Aorta (tissue), 5 donors: ENCODE measurements at places on chromosomes 4 and X. TPM values are rescaled to one million over a fixed set of nuclear protein-coding genes. Genes with fewer than 3 reads are reported as not detected.

FRG2 gene
- not detected for total RNA-seq

P2RY8 gene
- 5.5 TPM for total RNA-seq

RS1 gene
- total RNA-seq, result not detected

TXLNG gene
- 9.4 TPM for total RNA-seq

SSX2 gene
- not detected for total RNA-seq

POU3F4 gene
- not detected for total RNA-seq

BEX3 gene
- total RNA-seq, result 64.8 TPM

SCRG1 gene
- total RNA-seq, result 45.2 TPM

TMEM175 gene
- total RNA-seq, result 17.4 TPM

FGD1 gene
- 12.5 TPM for total RNA-seq

LRRC66 gene
- 1.1 TPM for total RNA-seq

DNA sequence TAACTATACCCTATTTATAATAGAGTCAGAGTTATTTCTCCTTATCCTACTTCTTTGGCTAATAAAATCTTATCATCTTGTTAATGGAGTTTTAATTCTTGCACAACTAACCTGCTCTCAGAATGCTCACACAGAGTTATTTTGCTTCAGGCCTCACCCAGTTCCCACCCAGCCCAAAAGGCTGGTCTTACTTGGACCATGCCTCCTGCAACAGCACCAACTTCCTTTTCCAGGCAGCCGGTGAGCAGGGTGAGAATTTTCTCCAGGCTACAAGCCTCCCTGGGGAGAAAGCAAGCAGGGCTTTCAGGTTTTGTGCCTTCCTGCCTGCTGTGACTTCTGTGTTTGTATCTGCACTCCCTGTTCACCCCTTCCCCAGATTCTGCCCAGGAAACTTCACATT lies 29.1 kb upstream of the BANK1 start:
- H3K4me1 ChIP-seq, result no peaks in the 10 kb centered on the region
- no peaks in the 10 kb centered on the region for H3K27me3 ChIP-seq
- DNase-seq, result no peak
- no peaks in the 10 kb centered on the region for H3K36me3 ChIP-seq
- no peak overlapping the region for H3K27ac ChIP-seq

GRCh38 chr4:17583941-17584340 lies 6.9 kb downstream of the LAP3 start:
- H3K27ac ChIP-seq, result no peak overlapping the region
- H3K27me3 ChIP-seq, result no peaks in the 10 kb centered on the region
- H3K36me3 ChIP-seq, result peaks cover 10% of the 10 kb centered on the region
- DNase-seq, result no peak
- no peaks in the 10 kb centered on the region for H3K4me1 ChIP-seq

- H3K4me1 ChIP-seq, result no peaks in the 10 kb centered on the region
- no peaks in the 10 kb centered on the region for H3K27me3 ChIP-seq
- no peak for DNase-seq
These were observed 220.6 kb downstream of the DHX15 start for GRCh38 chr4:24363751-24364150.

- H3K27me3 ChIP-seq, result no peaks in the 10 kb centered on the region
- no peaks in the 10 kb centered on the region for H3K36me3 ChIP-seq
- H3K4me1 ChIP-seq, result no peaks in the 10 kb centered on the region
- H3K4me3 ChIP-seq, result no peak overlapping the region
These were observed 30.8 kb downstream of the SLITRK2 start for GRCh38 chrX:145848448-145848847.

- H3K27me3 ChIP-seq, result no peaks in the 10 kb centered on the region
- H3K36me3 ChIP-seq, result no peaks in the 10 kb centered on the region
These were observed 81.3 kb upstream of the TSPAN5 start for GRCh38 chr4:98739751-98740150.

GRCh38 chr4:117400039-117400835 lies 314.9 kb upstream of the TRAM1L1 start:
- no peak for DNase-seq
- no peaks in the 10 kb centered on the region for H3K27me3 ChIP-seq
- H3K27ac ChIP-seq, result no peak overlapping the region

- H3K4me3 ChIP-seq, result no peak overlapping the region
- H3K4me1 ChIP-seq, result no peaks in the 10 kb centered on the region
- no peak overlapping the region for H3K27ac ChIP-seq
- no peaks in the 10 kb centered on the region for H3K36me3 ChIP-seq
- no peaks in the 10 kb centered on the region for H3K27me3 ChIP-seq
- no peak for DNase-seq
These were observed 25.5 kb downstream of the MAGEA4 start for GRCh38 chrX:151938172-151938571.

DNA sequence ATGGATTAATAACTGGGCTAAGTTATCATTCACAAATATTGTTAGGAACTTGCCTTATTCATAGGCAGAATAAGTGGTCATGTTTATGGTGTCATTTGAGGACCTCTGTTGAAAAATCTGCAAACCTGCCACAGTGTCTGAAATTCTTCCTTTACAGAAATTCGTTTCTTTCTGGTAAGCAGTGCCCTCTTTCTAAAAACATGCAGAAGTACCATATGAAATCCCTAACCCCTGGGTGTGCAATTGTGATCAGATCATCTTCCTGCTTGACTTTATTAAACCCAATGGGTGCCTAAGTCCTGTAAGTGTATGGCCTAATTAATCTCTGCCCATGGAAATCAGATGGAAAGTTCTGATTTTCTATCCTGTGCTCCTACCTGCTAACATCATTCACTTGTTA lies 4.4 kb upstream of the HTATSF1 start:
- DNase-seq, result no peak
- H3K4me1 ChIP-seq, result no peaks in the 10 kb centered on the region
- no peak overlapping the region for H3K4me3 ChIP-seq

GRCh38 chr4:87823724-87824123 lies 9.0 kb upstream of the MEPE start:
- no peaks in the 10 kb centered on the region for H3K36me3 ChIP-seq
- DNase-seq, result no peak
- H3K27me3 ChIP-seq, result no peaks in the 10 kb centered on the region
- no peak overlapping the region for H3K4me3 ChIP-seq
- H3K4me1 ChIP-seq, result no peaks in the 10 kb centered on the region

DNA sequence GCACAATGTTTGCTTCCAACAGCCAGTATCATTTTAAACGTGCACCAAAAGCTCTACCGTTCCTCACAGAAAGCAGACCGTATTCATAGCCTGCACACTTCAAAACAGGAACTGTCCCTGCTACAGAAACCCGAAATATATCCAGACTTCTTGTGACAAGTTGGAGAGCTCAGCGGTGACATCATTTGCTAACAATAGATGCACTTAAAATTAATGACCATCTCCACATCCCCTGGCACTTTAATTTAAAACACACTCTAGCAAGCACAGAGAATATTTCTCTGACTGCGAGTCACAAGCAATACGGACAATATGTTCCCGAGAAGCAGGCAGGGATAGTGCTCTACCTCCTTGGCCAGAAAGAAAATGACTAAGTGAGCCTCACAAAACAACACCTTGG lies 2.5 kb downstream of the NYX start:
- H3K27ac ChIP-seq, result peak overlapping the region; percentile 64
- no peak for DNase-seq
- no peaks in the 10 kb centered on the region for H3K36me3 ChIP-seq
- H3K27me3 ChIP-seq, result no peaks in the 10 kb centered on the region
- H3K4me1 ChIP-seq, result no peaks in the 10 kb centered on the region
- H3K4me3 ChIP-seq, result no peak overlapping the region

DNA sequence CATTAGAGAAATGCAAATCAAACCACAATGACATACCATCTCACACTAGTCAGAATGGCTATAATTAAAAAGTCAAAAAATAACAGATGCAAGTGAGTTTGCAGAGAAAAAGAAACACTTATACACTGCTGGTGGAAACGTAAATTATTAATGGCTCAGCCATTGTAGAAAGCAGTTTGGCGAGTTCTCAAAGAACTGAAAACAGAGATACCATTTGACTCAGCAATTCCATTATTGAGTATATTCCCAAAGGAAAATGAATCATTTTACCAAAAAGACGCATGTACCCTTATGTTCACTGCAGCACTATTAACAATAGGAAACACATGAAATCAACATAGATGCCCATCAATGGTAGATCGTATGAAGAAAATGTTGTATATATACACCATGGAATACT lies 75.0 kb downstream of the NAA11 start:
- H3K4me1 ChIP-seq, result no peaks in the 10 kb centered on the region
- DNase-seq, result no peak
- H3K27ac ChIP-seq, result no peak overlapping the region

- no peaks in the 10 kb centered on the region for H3K27me3 ChIP-seq
- H3K27ac ChIP-seq, result no peak overlapping the region
- DNase-seq, result no peak
- no peaks in the 10 kb centered on the region for H3K36me3 ChIP-seq
- H3K4me1 ChIP-seq, result no peaks in the 10 kb centered on the region
These were observed 13.6 kb downstream of the TKTL1 start for GRCh38 chrX:154309041-154309775.

GRCh38 chrX:150692831-150693724 lies at the start of gene MTMR1:
MTMR1 (plus strand) TSS chrX:150693396; CDS start chrX:150693531, 135 bp downstream.
- no peaks in the 10 kb centered on the region for H3K36me3 ChIP-seq
- peak within 1 kb of the TSS; percentile 75 for H3K4me3 ChIP-seq
- H3K4me1 ChIP-seq, result peaks cover 5% of the 10 kb centered on the region
- H3K27ac ChIP-seq, result peak within 1 kb of the TSS; percentile 53

DNA sequence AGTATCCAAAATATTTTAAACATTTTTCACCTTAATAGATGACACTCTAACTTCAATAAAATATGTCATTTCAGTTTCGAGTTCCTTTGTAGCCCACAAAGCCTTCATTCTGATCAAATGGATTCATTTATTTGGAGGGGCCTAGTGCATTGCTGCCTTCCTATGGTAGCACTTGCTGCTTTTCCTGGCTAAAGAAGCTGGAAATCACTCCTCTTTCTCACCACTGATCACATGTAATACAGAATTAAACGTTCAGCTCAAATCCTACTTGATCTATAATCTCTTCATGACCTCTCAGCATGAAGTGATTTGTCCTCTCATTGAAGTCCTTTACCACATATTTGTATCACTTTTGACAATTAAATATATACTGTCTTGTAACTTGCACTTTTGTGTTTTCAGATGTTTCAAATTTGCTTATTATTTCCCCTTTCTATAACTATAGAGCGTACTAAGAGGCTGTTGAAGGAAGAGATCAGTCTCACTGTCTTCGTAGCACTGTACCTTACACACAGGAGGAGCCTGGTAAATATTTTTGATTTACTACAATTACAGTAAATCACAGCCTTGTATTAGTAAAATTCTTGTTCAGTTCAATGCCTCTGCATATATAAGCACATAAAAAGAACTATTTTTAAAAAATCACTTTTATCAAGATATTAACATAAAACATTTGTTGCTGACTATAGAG lies 555 bp downstream of the CFI start:
- no peaks in the 10 kb centered on the region for H3K4me1 ChIP-seq
- no peak overlapping the region for H3K27ac ChIP-seq
- no peak overlapping the region for H3K4me3 ChIP-seq

DNA sequence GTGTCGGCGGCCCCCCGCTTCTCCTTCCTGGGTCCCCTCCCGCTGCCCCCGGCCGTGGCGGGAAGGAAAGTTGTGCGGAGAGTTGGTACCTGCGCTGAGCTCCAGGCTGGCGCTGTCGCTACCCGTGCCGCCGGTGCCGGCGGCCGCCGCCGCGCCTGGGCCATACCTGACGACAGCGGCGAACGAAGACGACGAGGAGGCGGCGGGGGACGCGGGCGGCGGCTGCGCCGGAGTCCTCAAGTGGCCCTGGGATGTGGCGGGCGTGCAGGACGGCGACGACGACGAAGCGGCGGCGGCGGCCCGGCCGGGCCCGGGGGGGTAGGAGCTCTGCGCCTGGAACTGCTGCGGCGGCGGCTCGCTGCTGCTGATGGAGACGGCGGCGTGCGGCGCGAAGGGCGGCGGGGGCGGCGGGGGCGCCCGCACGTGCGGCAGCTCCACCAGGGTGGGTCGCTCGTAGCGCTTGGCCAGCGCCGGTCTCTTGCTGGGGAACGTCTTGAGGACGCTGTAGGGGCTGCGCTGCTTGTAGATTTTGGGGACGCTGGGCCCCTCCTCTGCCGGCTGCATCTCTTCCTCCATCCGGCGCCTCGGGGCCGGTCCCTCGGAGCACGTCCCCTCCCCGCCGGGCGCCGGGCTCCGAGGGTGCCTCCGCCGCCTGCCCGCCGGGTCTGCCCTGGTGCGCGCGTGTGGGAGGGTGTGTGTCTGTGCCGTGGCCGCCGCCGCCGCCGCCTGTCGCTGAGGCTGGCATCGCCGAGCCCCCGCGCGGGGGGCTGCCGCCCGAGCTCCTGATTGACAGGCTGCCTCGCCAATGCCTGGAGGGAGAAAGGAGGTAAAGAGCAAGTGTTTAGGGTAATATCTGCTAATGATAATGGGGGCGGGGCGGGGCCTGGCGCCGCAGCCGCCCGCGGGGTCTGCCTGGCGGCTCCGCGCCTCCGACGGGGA lies 618 bp downstream of the BEND4 start:
- no peaks in the 10 kb centered on the region for H3K27me3 ChIP-seq
- H3K36me3 ChIP-seq, result no peaks in the 10 kb centered on the region
- no peak overlapping the region for H3K27ac ChIP-seq
- peak overlapping the region; percentile 41 for H3K4me3 ChIP-seq

- H3K4me3 ChIP-seq, result no peak overlapping the region
- no peaks in the 10 kb centered on the region for H3K36me3 ChIP-seq
- no peaks in the 10 kb centered on the region for H3K4me1 ChIP-seq
- DNase-seq, result no peak
- H3K27ac ChIP-seq, result no peak overlapping the region
These were observed 603.6 kb downstream of the SPRY1 start for GRCh38 chr4:124000233-124000632.

GRCh38 chrX:19440713-19441112 lies 74.6 kb downstream of the MAP3K15 start:
- no peaks in the 10 kb centered on the region for H3K4me1 ChIP-seq
- H3K27ac ChIP-seq, result no peak overlapping the region
- H3K27me3 ChIP-seq, result no peaks in the 10 kb centered on the region
- no peak overlapping the region for H3K4me3 ChIP-seq

DNA sequence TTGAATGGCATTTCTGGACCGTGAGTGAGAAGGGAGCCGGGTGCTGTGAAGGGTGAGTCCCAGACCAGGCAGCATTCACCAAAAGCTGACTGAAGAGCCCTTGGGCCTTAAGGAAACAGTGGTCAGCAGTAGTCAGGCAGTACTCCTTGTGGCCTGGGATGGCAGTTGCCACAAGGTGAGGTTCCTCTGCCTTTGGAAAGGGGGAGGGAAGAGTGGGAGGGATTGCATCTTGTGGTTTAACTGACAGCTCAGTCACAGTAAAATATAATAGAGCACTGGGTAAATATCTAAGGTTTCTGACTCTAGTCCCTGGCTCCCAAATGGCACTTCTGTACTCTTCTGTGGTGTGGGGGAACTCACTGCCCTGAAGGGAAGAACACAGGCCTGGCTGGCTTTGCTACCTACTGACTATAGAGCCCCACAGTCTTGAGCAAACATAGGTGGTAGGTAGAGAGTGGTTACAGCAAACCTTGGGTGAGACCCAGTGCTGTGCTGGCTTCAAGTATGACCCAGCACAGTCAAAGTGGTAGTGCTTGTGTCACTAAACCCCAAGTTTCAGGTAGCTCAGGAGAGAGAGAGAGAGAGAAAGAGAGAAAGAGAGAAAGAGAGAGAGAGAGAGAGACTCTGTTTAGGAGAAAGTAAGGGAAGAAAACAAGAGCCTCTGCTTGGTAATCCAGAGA lies 154.2 kb downstream of the TEX11 start:
- H3K36me3 ChIP-seq, result no peaks in the 10 kb centered on the region
- no peaks in the 10 kb centered on the region for H3K4me1 ChIP-seq
- no peaks in the 10 kb centered on the region for H3K27me3 ChIP-seq
- H3K27ac ChIP-seq, result no peak overlapping the region
- no peak for DNase-seq
